GM20000 (cell line): ENCODE measurements at places on chromosomes 2 and 18.

DNA sequence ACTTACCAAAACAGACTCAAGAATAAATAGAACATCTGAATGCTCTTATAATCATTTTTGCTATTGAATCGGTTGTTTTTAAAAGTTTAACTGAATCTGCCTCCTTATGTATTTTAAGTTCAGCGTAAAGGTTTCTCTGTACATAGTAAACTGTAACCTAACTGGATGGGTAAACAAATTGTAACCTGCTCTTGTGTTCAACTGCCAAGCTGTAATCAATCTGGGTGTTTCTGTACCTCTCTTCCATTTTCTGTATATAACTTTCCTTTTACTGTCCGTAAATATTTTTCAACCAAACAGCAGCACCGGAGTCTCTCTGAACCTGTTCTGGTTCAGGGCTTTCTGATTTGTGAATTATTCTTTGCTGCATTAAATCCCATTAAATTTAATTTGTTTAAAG, 27.6 kb upstream of the DNAH7 start:
- DNase-seq = no peak

- no peak for DNase-seq
These were observed 271.8 kb downstream of the MBD2 start for GRCh38 chr18:53952700-53953099.

DNA sequence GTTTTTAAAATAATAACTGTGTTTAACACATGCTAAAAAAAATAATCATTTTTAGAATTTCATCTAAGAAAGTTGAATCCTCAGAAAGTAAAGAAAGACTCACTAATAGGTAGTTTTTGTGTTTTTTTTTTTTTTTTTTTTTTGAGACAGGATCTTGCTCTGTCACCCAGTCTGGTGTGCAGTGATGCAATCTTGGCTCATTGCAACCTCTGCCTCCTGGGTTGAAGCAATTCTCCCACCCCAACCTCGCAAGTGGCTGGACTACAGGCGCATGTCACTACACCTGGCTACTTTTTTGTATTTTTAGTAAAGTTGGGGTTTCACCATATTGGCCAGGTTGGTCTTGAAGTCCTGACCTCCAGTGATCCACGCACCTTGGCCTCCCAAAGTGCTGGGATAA, 7.1 kb downstream of the CKAP2L start:
- DNase-seq = no peak

DNA sequence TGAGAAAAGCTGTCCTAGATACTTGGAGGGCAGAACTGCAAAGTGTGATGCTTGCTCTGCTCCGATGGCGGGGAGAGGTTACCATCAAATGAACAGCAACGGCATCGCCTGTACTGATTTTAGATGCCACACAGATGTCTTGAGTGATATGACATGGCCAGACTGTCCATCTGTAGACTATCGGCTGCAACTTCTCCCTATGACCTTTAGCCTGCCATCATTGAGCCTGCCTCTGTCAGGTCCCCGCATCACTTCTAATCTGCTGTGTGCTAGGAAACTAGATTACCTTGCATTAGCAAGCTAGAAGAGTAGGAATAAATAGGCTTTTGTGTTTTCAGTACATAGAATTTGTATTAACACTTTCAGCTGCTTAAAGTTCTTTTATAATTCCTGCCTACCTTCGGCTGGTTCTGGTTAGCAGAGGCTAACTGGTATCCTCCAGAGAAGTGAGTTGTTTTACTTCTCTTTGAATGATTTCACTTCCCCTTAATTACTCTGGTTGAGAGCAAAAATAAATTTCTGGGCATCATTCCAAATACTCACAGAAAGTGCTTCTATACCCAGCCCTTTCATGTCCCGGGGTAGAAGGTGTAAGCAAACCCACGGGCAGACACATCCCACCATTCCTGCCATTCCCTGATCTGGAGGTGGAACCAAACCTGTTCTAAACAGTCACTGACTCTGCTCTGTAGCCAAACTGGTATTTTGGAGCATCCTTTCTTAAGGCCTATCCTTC, 24.0 kb downstream of the GAREM2 start:
- DNase-seq = peak; percentile 45

DNA sequence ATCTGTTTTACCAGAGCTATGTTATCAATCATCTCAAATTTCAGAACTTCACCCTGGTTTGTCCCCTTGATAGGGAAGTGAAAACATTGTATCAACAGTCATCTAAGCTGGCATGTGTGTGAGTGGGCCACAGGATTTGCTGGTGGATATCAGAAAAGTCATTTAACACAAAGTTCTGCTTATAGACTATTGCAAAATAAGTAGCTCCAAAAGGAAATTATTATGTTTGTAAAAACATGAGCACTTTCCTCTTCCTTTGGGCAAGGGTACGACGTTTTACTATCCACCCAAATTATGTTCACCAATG, 20.7 kb upstream of the COPS8 start:
- DNase-seq = no peak

DNA sequence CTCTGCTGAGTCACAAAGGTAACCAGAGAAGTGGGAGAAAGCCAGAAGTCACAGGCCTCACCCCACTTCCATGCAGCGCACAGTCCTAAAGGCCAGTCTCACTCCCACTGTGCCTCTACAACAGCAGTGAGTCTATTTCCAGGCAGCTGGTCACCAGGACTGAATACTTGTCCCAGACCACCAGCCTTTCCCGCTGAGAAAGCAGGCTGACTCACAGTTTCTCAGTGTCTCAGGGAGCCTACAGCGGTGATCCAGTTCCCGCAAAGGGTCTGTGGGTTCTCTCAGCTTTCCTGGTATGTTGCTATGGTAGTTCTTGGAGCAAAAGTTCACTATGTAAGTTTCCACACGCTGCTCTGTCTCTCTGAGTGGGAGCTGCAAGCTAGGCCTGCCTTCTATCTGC, 622.5 kb downstream of the RNF144A start:
- no peak for DNase-seq

DNA sequence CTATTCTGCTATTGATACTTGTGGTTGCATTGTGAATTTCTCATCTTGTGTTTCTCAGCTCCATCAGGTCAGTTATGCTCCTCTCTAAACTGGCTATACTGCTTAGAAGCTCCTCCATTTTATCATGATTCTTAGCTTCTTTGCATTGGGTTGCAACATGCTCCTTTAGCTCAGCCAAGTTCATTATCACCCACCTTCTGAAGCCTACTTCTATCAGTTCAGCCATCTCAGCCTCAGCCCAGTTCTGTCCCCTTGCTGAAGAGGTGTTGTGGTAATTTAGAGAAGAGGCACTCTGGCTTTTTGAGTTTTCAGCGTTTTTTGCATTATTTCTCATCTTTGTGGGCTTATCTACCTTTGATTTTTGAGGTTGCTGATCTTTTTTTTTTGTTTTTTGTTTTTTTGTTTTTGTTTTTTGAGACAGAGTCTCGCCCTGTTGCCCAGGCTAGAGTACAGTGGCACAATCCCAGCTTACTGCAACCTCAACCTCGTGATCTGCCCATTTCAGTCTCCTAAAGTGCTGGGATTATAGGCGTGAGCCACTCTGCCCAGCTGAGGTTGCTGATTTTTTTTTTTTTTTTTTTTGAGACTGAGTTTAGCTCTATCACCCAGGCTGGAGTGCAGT, 36.0 kb downstream of the ANKRD12 start:
- DNase-seq = no peak

GRCh38 chr2:176784633-176785200, 427.9 kb upstream of the HNRNPA3 start:
- DNase-seq = no peak

DNA sequence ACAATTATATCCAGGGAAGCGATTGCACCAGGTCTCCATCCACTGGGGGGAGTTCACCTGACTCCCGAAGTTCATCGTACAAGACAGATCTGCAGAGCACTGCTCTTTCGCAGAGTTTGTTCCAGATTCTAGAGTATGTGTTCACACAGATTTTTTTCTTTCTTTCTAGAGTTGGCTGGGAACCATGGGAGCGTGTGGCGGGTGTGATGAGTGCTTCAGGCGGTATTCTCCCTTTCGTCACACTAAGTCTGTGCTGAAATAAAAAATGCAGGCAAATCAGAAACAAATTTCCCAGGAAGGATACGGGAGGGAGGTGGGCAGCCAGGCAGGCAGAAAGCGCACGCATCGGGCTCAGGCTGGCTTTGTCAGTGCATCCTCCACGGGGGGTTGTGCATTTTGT, 129.8 kb upstream of the SOX11 start:
- DNase-seq = no peak

- no peak for DNase-seq
These were observed 110.7 kb downstream of the COLEC12 start for GRCh38 chr18:389658-390357.

GRCh38 chr18:29849144-29849543, 1193.4 kb downstream of the DSC3 start:
- no peak for DNase-seq

GRCh38 chr2:146203064-146203624, 1641.7 kb upstream of the ACVR2A start:
- DNase-seq = no peak

- no peak for DNase-seq
These were observed 256.5 kb downstream of the TGIF1 start for GRCh38 chr18:3706279-3707097.
